ENCODE measurements at places on chromosomes 5 and 9. TPM values are rescaled to one million over a fixed set of nuclear protein-coding genes. Genes with fewer than 3 reads are reported as not detected.

The NRG2 gene
- 0.81 TPM for total RNA-seq

The GARIN3 gene
- total RNA-seq: not detected

The MTRR gene
- total RNA-seq: 37.9 TPM

The CCNI2 gene
- 0.17 TPM for total RNA-seq

The BTNL3 gene
- total RNA-seq: not detected

The CCDC192 gene
- total RNA-seq: not detected

The ORM2 gene
- total RNA-seq: not detected

The GPR150 gene
- total RNA-seq: not detected

The POU5F2 gene
- total RNA-seq: 1.5 TPM

The HSPA5 gene
- 126 TPM for total RNA-seq

The CRB2 gene
- total RNA-seq: 6.8 TPM

Measured in glutamatergic neuron (in vitro differentiated cells).